CD4-positive, alpha-beta memory T cell (primary cell): ENCODE measurements at places on chromosomes 1 and 21. TPM values are rescaled to one million over a fixed set of nuclear protein-coding genes. Genes with fewer than 3 reads are reported as not detected.

NPHS2 gene
- not detected for polyA plus RNA-seq

RXFP4 gene
- not detected for polyA plus RNA-seq

LAD1 gene
- polyA plus RNA-seq: not detected

PPP1R12B gene
- polyA plus RNA-seq: 1.9 TPM

TRAF3IP3 gene
- polyA plus RNA-seq: 487 TPM

BRDT gene
- polyA plus RNA-seq: not detected

NID1 gene
- polyA plus RNA-seq: not detected

LENEP gene
- not detected for polyA plus RNA-seq

AJAP1 gene
- not detected for polyA plus RNA-seq

ALDH4A1 gene
- polyA plus RNA-seq: 1.1 TPM

DENND2D gene
- 221 TPM for polyA plus RNA-seq

CFHR1 gene
- polyA plus RNA-seq: not detected

CAPN2 gene
- 231 TPM for polyA plus RNA-seq

CHIA gene
- not detected for polyA plus RNA-seq

ZNF692 gene
- 13.0 TPM for polyA plus RNA-seq

DCST1 gene
- polyA plus RNA-seq: not detected

PLA2G5 gene
- not detected for polyA plus RNA-seq

KRTAP27-1 gene
- not detected for polyA plus RNA-seq

MRPL37 gene
- polyA plus RNA-seq: 89.1 TPM

PDPN gene
- not detected for polyA plus RNA-seq

SHCBP1L gene
- not detected for polyA plus RNA-seq

SZRD1 gene
- polyA plus RNA-seq: 41.6 TPM

HSF2BP gene
- polyA plus RNA-seq: 0.67 TPM

POLR3C gene
- polyA plus RNA-seq: 52.0 TPM

B3GALT5 gene
- polyA plus RNA-seq: not detected

SPRR2F gene
- polyA plus RNA-seq: not detected

LEMD1 gene
- polyA plus RNA-seq: not detected

IGSF21 gene
- polyA plus RNA-seq: not detected

FABP3 gene
- not detected for polyA plus RNA-seq

ADCY10 gene
- not detected for polyA plus RNA-seq

GSTM5 gene
- not detected for polyA plus RNA-seq

TUT4 gene
- 42.7 TPM for polyA plus RNA-seq

ARHGAP29 gene
- not detected for polyA plus RNA-seq

TCHHL1 gene
- polyA plus RNA-seq: not detected

ASTN1 gene
- polyA plus RNA-seq: not detected

CAPN8 gene
- not detected for polyA plus RNA-seq

DLGAP3 gene
- 0.08 TPM for polyA plus RNA-seq

SGIP1 gene
- polyA plus RNA-seq: not detected

SYNJ1 gene
- 5.6 TPM for polyA plus RNA-seq

ECM1 gene
- polyA plus RNA-seq: not detected

ATP1A4 gene
- not detected for polyA plus RNA-seq

CNKSR1 gene
- polyA plus RNA-seq: 0.28 TPM

ITLN2 gene
- not detected for polyA plus RNA-seq

STYXL2 gene
- not detected for polyA plus RNA-seq

PDC gene
- polyA plus RNA-seq: not detected

RBP7 gene
- polyA plus RNA-seq: not detected

NPPA gene
- not detected for polyA plus RNA-seq

ANGPTL3 gene
- not detected for polyA plus RNA-seq

OLFML3 gene
- polyA plus RNA-seq: not detected

S100A7 gene
- not detected for polyA plus RNA-seq

TMPRSS15 gene
- polyA plus RNA-seq: not detected
